Cerebellum (tissue), 4 donors: ENCODE measurements at places on chromosomes 11 and 22.

DNA sequence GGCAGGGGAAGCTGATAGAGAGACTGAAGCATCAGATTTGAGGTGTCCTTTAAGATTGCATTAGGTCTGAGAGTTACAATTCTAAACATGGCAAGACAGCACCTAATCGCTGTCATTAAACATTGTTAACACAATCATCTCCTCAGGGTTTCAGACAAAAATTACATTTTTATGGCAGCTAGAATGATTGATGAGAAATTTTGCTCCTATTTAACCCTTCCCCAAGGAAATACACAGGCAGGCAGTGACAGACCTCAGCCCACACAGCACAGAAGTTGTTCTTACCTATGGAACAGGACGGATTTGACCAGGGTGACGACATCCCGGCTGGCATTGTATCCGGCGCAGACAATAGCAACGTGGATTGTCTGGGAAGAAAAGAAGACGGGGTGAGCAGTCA, 294.3 kb downstream of the LARGE1 start:
- DNase-seq: no peak

DNA sequence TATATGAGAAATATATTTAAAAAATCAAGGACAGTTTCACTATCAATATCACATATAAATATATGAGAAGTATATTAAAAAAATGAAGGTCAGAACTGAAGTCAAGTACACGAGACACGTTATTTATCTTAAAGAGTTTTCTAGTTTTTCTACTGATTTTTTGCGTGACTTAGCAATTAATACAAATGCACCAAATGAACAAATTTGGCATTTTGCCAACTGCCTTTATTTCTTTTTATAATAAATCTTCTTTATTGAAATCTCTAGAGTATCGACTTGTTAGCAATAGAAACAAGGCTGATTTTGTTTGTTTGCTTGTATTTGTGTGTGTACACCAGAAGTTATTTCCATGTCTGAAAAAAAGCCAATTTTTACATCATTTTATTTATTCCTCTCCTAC, 1684.7 kb upstream of the RAG2 start:
- no peak for DNase-seq

DNA sequence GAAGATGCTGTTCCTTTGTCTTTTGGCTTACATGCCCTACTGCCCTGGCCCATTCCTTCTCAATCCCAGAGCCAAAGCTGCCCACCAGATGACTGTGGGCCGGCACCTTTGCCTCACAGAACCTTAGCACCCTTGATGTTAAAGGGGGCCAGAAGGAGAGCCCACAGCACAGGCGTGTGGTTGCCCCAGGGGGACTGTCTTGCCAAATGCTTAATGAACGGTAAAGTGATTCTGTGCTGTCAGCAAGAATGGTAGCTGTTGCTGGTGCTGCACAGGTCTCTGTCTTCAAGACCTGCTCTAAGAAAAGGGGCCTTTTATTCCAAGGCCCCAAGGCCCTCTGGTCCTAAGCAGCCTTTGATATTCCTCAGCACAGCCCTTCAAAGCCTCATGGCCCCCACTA, 113.3 kb downstream of the MORC2 start:
- DNase-seq: peak; percentile 5

DNA sequence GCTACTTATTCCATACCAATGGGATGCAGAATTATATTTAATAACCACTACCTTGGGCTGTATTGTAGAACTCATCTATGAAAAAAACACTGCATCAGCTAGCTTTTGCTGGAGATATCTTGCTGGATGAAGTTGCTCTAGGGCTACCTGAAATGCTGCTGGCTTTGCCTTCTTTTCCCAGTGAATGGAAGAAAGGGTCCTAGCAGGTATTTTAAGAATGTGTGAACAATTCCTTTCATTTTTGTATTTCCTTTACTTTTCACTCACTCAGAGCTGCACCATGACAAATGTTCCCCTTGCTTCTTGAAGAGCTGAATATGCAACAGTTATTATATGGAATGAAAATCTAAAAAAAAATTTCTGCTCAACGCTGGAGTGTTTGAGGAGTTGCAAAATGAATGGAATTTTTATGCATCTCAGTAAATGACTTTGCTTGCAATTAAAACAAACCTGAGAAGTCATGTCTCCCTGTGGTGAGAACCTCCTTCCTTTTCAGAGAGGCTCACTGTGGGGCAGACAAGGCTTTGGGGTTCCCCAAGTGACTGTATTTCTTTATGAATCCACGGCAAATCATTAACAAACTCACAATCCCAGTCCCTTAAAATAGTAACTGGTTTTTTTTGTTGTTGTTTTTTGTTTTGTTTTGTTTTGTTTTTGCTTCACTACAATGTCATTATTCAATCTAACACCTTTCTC, 566.8 kb upstream of the KIRREL3 start:
- no peak for DNase-seq

GRCh38 chr11:124108156-124108555, 7.1 kb upstream of the VWA5A start:
- DNase-seq: no peak
